ENCODE measurements at places on chromosomes 1 and 21.

GRCh38 chr1:91876040-91876470 is 9.9 kb downstream of the TGFBR3 start:
- DNase-seq, result no peak

GRCh38 chr1:162680419-162681121 is 48.3 kb downstream of the DDR2 start:
- no peak for DNase-seq

DNA sequence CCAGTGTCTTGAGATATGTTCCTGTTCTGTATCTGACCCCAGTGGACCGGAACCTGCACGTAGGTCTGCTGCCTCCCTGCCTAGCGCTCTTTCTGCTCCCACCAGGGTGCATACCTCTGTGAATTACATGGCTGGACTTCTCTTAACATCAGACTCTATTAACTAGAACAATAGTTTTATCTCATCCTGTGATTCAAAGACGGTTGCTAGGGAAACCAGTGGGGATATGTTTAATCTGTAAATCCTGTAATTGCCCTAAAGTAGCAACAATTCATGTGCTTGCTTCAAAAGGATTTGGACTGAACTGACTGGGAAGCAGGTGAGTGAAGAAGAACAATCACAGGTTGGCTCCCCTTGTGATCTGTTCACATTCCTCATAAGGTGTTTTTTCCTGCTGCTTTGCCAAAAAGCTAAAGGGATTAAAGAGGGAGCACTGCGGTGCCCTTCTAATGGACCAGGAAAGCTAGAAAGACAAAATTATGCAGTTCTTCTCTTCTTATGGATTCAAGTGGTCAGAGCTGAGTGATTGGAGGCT is 52.7 kb upstream of the DIRAS3 start:
- no peak for DNase-seq

DNA sequence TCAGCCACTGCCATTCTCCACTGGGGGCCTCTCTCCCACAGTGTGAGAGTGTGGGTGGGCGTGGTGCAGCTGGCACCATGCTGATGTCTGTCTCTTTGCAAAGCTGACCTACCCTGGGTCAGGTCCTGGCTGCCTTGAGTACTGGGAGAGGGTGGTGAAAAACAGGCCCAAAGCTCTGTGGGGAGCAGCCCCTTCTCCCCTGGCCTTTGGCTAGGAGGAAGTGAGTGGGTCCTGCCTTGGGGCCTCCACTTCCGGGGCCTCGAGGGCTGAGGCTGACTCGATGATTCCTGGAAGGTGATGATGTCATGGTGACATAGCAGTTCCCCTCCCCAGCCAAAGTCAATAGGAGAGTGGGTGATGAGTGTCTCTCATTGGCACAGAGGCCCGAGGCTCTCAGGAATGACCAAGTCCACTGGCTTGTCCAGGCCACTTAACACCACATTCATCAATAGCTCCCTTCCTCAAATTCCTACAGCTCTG is 53.0 kb downstream of the IER5 start:
- no peak for DNase-seq

- DNase-seq, result no peak
These were observed 61.9 kb downstream of the CRP start for GRCh38 chr1:159652506-159652905.

- no peak for DNase-seq
These were observed 43.0 kb downstream of the GNB1 start for GRCh38 chr1:1847890-1848289.

GRCh38 chr1:168617974-168618750 is 41.8 kb downstream of the XCL1 start:
- DNase-seq, result no peak

DNA sequence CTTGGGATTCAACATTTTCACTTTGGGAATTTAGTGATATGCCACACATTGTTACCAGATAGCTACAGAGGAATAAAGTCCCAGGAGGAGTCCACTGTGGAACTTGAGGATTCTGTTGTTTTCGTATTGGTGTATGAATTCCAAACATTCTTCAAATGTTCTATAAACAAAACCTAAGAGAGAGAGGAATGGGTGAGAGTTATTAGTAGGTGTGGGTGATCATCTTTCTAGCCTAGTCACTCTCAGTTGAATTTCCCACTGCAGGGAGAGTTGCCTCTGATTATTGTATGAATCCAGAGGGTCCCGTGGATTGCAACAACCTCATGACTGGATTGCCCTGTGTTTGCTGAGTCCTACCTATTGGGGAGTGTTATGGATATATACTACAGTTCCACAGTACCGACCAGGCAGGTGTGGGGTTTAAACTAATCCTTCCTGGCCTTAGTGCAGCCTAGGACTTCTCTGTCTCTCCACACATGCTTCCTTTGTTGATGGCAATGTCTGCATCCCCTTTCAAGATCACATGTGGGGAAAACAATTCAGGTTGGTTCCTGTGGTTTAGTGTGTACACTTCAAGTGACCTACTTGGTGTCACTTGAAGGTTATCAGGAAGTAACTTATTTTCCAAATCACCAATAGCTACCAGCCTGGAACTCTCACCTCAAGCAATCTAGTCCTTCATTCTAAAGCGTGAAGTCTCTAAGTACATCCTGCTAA is 91.8 kb downstream of the ADCY10 start:
- no peak for DNase-seq

- DNase-seq, result peak; percentile 95
These were observed 28.3 kb downstream of the PDE4B start for GRCh38 chr1:65820983-65821382.

DNA sequence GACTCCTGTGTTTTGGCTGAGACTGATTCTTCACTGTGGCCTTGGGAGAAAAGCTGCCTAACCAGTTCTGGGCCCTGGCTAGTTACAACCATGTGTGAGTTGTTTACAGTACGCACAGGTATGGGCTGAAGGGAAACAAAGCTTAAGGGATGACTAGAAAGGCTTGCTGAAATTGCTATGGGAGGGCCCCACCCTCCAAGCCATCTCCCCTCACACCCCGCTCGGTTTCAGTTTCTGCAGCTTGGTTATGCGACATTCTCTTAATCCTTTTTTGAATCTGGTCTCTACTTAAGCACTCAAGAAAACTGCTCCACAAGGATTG is 43.1 kb downstream of the PBX1 start:
- no peak for DNase-seq

DNA sequence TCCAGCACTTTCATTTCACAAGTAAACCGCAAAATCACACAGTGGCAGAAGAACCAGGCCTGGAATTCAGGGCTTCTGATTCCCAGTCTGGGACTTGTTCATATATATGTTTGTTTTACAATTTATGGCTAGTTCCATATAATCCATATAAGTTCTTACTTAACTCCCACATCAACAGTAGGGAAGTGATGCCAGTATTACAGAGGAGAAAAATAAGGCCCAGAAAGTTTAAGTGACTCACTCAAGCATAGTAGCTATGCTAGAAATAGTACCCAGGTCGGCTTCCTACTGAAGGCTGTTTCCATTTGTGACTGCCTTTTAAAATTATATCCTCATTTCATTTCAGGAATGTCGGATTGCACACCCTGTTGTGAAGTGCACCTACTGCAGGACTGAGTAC is 1.4 kb downstream of the FAM76A start:
- no peak for DNase-seq

DNA sequence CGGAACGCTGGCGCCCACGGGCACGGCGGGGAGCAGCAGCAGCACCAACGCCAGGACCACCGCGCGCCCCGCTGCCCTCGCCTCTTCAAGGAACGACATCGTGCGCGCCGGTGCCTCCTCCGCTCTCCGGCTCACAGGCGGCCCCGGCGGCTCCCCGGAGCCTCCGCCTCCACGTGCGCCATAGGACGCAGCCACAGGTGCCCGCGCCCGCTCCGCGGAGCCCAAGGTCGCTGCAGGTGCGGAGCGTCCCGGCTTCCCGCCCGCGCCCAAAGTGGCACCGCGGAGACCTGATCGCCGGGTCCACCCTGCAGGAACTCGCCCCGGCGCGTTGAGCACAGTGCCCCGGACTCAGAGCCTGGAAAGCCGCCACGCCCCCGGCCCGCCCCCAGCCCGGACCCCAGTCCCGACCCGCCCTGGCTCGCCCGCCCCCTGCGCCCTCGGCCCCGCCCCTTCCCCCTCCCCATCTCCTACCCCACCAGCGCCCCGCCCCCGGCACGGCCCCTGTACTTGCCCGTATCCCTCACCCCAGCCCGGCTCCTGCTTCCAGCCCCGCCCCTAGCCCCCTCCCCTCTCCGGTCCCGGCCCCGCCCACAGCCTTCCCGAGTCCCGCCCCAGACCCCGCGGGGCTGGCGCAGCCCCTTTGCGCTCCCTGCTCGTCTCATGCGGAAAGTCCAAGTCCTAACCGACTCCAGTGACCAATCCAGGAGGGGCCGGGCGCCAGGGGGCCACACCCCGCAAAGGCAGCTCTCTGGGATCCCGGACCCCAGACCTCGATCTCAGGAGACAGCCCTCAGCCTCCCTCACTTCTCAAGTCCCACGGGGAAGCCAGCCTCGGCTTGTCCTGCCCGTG is at the start of gene MEGF6:
TSS of gene MEGF6 (minus strand) at position 339 of the 850 bp plus-strand sequence. CDS start at position 99, 240 bp downstream.
- DNase-seq, result no peak

DNA sequence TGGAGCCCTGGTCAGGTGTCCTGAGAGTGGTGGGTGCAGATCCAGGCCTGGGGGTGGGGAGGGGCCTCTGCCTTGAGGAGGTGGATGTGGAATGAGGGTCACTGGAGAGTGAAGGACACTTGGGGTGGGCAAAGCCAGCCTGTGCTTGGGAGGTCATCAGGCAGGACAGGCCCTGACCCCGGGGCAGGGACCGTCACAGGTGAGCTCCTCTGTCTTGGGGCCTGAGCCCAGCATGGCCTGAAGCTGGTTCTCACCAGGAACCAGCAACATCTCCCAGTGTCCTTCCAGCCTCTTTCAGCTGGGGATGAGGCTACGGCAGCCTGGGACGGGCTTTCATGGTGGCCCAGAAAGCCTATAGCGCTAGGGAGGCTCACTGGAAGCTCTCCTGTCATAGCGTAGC is 831 bp upstream of the KRTAP10-2 start:
- DNase-seq, result no peak

DNA sequence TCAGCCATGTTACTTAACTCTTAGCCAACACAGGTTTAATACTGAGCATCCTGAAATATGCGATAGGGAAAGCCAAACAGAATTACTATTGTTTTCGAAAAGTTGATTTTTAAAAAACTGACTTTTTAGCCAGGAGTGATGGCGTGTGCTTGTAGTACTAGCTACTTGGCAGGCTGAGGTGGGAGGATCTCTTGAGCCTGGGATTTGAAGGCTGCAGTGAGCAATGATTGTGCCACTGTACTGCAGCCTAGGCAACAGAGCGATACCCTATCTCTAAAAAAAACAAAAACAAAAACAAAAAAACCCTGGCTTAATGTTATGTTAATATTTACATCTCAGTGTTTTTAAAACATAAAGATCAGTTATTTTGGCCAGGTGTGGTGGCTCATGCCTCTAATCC is 16.7 kb downstream of the NMNAT1 start:
- no peak for DNase-seq

Data from GM04504 (cell line).